ENCODE measurements at places on chromosomes 3 and 15.

DNA sequence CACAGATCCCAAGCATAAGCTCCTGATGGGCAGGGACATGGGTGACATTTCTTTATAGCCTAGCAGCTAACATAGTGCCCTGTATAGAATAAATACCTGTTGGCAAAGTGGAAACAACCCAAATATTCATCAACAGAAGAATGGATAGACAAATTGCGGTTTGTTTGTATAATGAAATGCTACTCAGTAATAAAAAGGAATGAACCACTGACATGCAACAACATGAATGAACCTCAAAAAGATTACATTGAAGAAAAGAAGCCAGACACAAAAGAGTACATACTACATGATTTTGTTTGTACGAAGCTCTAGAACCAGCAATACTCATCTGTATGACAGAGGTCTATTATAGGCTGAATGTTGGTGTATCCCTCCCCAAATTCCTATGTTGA is 33.6 kb upstream of the GALNT15 start:
- no peak for DNase-seq

- DNase-seq: no peak
Measured at GRCh38 chr3:171956181-171956683, 83.1 kb upstream of the FNDC3B start.

- no peak for DNase-seq
Measured at GRCh38 chr15:91133511-91133910, 33.5 kb downstream of the SV2B start.

- no peak for DNase-seq
Measured at GRCh38 chr3:129446926-129447325, 6.9 kb downstream of the IFT122 start.

DNA sequence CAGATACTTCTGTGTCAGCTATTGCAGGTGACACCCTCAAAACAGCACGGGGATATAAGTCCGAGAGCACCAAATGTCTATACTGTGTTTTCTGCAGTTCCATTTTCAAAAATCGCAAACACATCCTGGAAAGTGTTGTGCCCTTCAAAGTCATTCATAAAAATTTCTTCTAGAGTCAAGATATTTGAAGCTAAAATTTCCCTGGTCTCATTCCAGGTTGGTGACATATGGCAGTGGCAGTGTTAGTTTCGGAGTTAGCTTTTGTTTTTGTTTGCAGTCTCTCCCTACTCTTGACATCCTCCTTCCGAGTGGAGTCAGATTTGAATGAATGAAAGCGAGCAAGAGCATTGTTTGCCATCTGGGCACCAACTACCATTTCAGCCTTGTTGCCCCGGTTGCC is 3.2 kb upstream of the FSIP1 start:
- DNase-seq: no peak

DNA sequence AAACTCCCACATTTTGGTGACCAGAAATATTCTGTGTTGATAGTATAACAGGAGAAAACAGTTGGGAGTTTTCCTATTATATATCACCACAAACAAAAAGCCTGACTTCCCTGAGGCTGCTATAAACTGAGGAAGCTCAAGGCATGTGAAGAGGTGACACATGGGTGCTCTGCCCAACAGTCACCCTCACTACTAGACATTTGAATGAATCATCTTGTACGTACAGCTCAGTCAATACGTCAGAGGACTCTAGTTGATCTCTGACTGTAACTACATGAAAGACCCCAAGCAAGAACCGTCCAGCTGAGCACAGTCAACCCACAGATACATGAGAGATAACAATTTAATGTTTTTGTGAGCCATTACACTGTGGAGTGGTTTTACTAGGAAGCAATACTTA is 338.3 kb upstream of the ATP11B start:
- DNase-seq: no peak

DNA sequence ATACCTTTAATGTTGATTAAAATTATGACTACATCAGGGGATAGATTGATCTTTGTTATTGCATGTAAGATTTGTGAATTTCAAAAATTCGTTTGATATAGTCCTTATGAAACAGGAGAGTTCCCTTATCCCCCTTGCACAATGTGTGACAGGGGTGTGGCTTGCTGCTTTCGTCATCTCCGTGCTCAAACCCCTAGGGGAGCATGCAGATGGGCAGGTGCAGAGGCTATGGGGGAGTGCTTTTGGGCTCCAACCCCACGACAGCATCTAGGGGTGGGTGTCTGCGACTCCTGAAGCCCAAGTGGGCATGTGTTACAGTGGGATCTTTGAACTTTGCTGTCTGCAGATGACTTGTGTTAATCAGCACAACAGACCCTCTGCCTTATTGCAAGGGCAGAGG is 360.1 kb upstream of the GOLIM4 start:
- no peak for DNase-seq
